ENCODE measurements at places on chromosomes 4 and X. TPM values are rescaled to one million over a fixed set of nuclear protein-coding genes. Genes with fewer than 3 reads are reported as not detected.

GRCh38 chr4:74038425-74039314, at the start of gene CXCL3:
CXCL3 (minus strand) TSS chr4:74038689; CDS start chr4:74038611, 78 bp downstream.
- DNase-seq = no peak

DNA sequence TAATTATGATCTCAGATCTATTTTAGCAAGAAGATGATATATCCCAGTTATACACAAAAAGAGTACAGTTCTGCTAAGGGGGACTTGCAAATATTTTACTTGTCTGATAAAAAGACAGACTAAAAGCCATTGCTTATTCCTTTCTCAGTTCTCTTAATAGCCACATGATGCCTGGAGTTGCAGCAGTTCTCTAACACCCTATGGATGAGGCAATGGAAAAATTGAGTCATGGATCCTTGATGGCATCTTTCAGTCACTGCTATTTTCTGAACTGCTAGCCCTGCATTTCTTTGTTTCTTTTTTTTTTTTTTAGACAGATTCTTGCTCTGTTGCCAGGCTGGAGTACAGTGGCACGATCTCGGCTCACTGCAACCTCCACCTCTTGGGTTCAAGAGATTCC, 1956.7 kb downstream of the C4orf33 start:
- DNase-seq = no peak

DNA sequence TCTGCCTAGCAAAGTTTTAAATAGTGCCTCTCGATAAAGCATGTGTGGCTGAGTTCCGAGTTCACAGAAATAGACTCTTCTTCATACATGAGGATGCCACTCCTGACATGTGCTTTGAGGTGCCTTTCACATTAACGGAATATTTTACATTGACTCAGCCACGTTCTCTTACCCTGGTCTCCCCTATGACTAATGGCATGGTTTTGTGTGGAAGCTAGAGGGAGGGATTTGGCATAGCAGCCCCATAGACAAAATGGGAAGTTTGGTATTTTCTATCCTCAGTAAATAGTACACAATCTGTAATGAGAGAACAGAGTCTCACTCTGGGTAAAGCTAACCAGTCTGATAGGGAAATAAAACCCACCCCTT, 68.9 kb downstream of the PCDH19 start:
- DNase-seq = no peak

GRCh38 chr4:87975466-87975865, at the start of gene SPP1:
SPP1 (plus strand) TSS chr4:87975714; CDS start chr4:87976896, 1,182 bp downstream.
- peak; percentile 64 for DNase-seq

GRCh38 chrX:68824565-68825125, 4.2 kb upstream of the EFNB1 start:
- DNase-seq = no peak

DNA sequence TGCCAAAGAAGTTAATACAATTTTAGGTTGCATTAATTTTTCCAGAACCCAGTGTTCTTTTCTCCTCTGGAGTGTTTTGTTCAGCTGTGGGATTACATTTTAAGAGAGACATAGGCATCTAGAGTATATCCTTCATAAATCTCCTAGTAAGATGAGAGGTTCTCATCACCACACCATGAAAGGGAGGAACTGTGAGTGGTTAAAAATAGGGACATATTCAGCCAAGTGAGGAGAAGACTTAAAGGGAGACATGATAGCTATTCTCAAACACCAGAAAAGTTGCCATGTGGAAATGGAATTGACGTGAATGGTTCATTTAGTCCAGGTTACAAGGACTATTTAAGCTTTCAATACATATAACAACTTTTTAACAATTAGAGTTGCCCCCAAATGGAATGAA, 6.5 kb upstream of the MRPL1 start:
- DNase-seq = no peak

GRCh38 chr4:42654631-42655268, 2.2 kb downstream of the ATP8A1 start:
- no peak for DNase-seq

DNA sequence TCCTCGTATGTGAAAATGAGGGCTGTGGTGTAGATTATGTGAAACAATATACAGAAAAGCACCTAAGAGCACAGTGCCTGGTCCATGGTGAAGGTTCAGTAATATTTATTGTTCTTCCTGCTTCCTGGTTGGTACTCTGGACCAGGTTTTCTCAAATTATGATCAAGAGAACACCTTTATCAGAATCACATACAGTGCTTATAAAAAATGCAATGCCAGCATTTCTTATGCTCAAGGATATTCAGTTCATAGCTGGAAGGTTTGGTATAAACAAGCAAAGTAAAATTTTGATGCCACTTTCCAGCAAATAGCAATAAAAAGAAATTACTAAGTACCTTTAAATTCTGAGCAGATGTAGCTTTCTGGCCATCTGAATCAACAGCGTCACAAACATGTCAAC, 1412.4 kb downstream of the RPA4 start:
- no peak for DNase-seq

GRCh38 chr4:98674404-98675173, 16.2 kb upstream of the TSPAN5 start:
- no peak for DNase-seq

DNA sequence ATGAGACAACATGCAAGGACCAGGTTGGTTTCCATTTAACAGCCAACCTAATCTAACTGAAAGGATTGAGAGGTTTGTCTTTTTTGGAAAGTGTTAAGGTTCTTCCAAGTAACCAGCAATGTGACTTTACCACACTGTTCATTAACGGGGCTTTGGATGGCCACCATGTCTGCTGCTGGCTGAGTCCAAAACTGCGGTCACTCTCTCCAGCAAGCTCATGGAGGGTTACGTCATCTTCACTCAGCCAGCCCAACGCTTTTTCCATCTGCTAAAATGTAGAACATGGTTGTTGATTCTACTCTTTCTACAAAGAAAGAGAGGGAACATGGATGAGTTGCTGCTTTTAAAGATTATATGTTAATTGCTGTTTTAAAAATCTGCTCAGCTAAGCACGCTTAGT, 11.0 kb downstream of the PKD2 start:
- DNase-seq = no peak

DNA sequence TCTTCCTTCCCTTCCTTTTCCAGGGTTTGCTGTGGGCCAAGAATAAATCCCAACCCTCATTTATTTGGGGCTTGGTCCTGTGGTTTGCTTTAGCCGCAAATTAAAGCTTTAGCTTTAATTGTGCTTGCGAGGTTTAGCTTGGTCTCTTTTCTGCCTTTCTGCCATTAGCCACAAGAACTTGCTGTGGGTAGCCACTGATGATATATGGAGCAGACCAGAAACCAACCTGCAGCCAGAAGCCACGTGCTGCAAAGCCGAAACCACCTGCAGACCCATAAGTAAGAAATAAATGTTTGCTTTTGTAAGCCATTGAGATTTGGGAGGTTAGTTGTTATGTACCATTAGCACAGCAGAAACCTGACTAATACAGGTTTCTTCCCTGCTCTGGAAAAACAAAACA, 89.8 kb upstream of the S100G start:
- DNase-seq = no peak

DNA sequence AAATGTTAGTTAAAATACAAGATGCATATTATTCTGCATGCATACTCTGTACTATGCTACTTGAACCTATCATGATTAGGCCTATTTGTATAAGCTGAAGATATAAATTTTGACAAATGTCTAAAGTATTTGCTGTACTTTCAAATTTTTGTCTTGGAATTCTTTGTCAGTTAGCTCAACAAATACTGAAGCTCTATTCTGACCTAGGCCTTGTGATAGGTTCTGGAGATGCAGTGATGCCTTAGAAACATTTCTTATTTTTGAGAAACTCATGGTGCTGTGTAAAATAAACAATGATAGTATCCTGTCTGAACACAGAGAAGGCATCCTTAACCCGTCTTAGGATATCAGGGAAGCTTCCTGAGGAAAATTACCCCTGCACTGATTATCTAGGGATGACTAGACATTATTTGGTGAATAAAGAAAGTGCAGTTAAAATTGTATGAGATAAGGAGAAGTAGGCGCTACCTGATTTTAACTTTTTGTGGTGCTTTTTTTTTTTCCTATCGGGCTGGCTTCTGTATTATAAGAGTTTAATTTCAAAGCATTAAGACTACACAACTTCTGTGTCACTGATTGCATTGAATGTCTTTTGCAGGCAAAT, 43.4 kb downstream of the MOB1B start:
- DNase-seq = no peak

DNA sequence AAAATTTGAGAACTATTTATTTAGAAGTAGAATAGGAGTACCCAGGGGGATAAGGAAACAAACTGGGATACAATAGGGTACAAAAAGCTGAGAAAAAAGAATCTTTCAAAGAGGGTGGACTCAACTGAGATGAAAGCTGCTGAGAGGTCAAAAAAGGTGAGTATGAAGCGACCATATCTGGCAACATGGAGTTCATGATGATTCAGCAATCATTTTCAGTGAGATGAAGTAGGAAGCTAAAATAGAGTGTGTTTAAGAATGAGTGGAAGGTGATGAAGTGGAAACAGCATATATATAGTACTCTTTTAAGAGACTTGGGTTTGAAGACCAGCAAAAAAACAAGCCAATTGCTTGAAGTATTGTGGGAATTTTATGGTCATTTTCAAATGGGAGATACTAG, 72.0 kb upstream of the IL13RA2 start:
- DNase-seq = no peak

GRCh38 chrX:154696676-154697045, 43.3 kb upstream of the CTAG2 start:
- DNase-seq = no peak

DNA sequence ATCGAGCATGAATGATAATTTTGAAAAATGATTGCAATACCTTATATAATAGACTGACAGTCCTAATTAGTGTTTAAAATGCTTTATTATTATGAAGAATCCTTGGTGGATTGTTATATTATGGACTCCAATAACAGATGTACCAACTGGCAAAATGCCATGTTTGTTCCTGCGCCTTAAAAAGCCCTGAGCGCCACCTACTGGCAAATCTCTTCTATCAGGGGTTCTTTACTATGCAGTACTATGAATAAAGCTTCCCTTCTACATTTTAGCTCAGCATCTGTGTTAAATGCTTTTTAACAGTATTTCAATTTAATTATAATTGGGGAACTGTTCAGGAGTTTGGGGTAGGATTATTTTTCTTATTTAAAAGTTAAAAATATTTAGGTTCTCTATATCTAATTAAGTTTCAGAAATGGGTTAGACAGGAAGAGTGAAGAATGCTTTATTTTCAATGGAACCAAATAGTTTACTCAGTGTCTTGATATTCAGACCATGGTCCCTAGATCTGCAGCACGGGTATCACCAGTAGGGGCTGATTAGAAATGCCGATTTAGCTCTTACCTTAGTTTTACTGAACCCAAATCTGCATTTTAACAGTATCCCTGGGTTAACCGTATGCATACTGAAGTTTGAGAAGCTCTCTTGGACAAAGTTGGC, 20.0 kb downstream of the CFAP97 start:
- DNase-seq = peak; percentile 61

DNA sequence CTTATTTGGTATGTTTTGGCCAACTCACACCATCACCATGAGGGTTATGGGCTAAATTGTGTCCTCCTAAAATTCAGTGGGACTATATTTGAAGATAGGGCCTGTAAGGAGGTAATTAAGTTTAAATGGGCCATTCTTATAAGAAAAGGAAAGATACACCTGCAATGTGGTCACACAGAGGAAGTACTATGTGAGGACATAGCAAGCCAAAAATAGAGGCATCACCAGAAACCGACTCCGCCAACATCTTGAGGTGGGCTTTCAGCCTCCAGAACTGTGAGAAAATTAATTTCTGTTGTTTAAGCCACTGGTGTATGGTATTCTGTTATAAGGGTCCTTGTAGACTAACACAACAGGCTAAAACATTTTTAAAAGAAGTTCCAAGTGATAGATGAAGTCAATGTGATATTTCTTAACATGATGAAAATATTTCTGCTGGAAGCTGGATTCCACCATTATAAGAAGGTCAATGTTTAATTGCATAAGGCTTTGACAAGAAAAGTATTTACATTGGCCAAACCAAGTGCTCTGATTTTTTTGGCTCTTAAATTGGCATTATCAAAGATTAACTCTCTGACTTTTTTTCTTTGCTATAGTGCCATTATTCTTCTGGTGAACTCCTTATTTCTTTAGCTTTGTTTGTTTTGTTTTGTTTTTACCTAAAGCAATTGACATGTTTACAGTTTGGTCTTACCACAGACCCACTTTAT, 540.9 kb downstream of the PPARGC1A start:
- no peak for DNase-seq

DNA sequence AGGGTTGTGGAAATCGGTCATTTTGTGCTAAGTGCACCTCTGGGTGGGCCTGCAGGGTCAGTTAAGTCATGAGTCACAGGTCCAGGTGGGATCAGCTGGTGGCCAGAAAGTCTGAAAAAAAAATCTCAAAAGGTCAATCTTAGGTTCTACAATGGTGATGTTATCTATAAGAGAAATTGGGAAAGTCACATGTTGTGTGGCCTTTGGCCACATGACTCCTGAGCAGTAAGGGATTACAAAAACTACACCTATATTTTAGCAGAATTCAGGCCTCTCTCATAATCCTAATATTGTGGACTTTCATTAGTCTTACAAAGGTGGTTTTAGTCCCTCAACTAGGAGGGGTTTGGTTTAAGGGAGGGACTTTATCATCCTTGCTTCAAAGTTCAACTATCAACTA, 59.1 kb downstream of the UCHL1 start:
- no peak for DNase-seq

GRCh38 chr4:15805583-15806517, 27.7 kb downstream of the CD38 start:
- DNase-seq = peak; percentile 28

- DNase-seq = no peak
These were observed 237.4 kb downstream of the MAPK10 start for GRCh38 chr4:86122404-86122803.

DNA sequence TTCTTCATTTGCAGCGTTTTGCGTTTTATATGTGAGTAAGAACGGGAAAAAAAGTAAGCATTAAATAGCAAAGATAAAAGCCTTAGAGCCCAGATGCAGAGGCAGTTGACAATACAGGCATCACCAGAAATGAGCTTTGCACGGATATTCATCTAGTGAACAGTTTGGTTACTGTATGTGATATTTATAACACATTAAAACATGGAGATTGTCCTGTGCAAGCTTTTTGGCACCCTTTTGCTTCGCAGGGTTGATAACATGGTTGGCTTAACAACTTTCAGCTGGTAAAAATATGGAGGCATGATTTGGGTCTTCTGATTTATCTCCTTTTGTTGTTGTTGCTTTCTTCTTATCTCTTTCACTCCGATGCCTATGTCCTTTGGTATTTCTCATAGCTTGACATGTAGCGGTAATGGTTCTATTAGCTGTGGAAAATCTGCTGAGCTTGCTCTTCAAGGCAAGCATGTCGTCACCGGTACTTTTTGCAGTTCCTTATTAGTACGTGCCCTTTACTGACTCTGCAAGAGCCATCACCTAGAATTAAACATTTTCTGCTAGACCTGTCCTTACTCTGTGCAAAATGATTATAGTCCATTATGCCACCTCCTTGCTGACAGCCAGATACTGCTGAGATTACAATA, 102.9 kb downstream of the PCDH7 start:
- DNase-seq = no peak

- DNase-seq = no peak
These were observed 924.3 kb upstream of the DIAPH2 start for GRCh38 chrX:95760356-95760755.

GRCh38 chr4:15988222-15988621, 25.2 kb upstream of the FGFBP2 start:
- no peak for DNase-seq

- no peak for DNase-seq
These were observed 74.5 kb upstream of the QRFPR start for GRCh38 chr4:121455285-121455684.

The HTT gene
- total RNA-seq = 81.7 TPM

The TKTL2 gene
- total RNA-seq = not detected

The CLDN34 gene
- not detected for total RNA-seq

The MGST2 gene
- 53.7 TPM for total RNA-seq

The NLRP2B gene
- not detected for total RNA-seq

The AP1S2 gene
- 10.6 TPM for total RNA-seq

The CENPE gene
- 28.7 TPM for total RNA-seq
